ENCODE measurements at places on chromosomes 7 and 10.

DNA sequence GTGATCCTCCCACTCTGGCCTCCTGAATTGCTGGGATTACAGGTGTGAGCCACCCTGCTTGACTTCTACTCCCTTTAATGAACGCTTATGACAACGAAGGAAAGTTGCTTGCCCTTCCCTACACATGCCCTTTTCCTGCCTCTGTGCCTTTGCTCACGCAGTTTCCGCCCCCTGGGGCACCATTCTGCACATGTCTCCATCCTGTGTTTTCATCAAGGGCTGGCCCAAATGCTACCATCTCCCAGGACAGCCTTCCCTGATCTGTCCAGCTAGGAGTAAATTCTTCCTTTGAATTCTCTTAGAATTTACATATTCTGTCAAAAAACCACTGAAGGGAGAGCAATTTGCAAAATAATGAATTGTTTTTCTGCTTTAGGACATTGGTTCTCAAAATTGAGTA, 50.0 kb upstream of the KMT2C start:
- no peaks in the 10 kb centered on the region for H3K4me1 ChIP-seq
- H3K27ac ChIP-seq = no peak overlapping the region
- H3K4me3 ChIP-seq = no peak overlapping the region
- no peaks in the 10 kb centered on the region for H3K36me3 ChIP-seq
- DNase-seq = no peak
- peaks cover 2% of the 10 kb centered on the region for H3K27me3 ChIP-seq

DNA sequence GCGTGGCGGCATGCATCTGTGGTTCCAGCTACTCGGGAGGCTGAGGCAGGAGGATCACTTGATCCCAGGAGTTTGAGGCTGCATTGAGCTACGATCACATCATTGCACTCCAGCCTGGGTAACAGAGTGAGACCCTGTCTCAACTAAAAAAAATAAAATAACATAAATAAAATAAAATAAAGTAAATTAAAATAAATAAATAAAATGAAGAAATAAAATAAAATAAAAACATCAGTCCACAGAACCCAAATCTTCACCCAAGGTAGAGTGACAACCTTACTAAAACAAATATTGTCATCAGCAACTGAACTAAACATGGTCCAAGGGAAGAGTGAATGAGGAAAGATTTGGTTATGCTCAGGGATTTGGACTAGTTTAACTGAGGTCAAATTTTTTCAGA, 24.8 kb upstream of the OCM2 start:
- DNase-seq = no peak
- no peak overlapping the region for H3K27ac ChIP-seq
- H3K4me1 ChIP-seq = no peaks in the 10 kb centered on the region
- H3K27me3 ChIP-seq = no peaks in the 10 kb centered on the region
- H3K36me3 ChIP-seq = no peaks in the 10 kb centered on the region

GRCh38 chr7:134785842-134786241, 6.4 kb downstream of the CALD1 start:
- no peak overlapping the region for H3K27ac ChIP-seq
- H3K27me3 ChIP-seq = no peaks in the 10 kb centered on the region
- no peaks in the 10 kb centered on the region for H3K36me3 ChIP-seq
- DNase-seq = no peak
- no peak overlapping the region for H3K4me3 ChIP-seq

DNA sequence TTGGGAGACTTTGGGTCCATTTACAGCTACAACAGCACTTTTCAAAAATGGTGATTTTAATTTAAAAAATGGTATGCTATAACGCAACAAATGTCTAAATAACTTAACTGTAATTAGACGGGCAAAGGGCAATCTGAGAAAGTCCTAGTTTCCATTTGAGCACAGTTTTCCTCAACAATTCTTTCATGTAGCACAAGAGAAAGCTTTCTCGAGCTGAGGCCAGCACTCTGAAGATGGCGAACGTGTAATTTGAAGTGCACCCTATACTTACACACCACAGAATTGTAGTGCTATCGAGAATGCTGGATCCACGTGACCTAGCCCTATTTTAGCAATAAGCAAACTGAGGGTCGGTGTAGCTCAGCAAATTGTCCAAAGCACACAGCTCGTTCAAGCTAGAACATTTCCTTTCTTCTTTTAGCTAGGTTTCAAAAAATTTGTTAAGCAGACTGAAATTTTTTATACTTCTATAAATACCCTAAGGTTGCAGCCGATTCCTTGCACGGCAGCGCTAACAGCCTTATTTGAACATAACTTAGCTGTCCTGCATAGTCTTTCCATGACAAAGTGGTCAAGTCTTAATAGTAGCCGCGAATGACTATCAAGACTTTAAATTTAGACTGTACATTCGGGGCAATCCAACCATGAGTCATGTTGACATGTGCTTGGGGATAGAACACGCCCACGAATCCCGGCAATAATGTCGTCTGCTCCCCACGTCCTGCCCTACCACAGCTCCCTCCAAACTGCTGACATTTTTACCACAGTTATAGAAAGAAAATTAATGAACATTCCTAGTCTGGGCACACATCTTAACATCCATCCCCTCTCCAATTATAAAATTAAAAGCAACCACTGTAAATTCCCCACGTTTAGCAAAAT, 10.0 kb downstream of the KLF6 start:
- peaks cover 58% of the 10 kb centered on the region for H3K36me3 ChIP-seq
- H3K4me3 ChIP-seq = peak overlapping the region; percentile 40
- no peak for DNase-seq
